ENCODE measurements at places on chromosomes 13 and 19. TPM values are rescaled to one million over a fixed set of nuclear protein-coding genes. Genes with fewer than 3 reads are reported as not detected.

- DNase-seq = no peak
These were observed 1.1 kb downstream of the CDKN2D start for GRCh38 chr19:10567656-10568055.

- DNase-seq = no peak
These were observed 18.2 kb downstream of the EFNB2 start for GRCh38 chr13:106517109-106517847.

- no peak for DNase-seq
These were observed 369.3 kb downstream of the KLF5 start for GRCh38 chr13:73428137-73428536.

- no peak for DNase-seq
These were observed 30.9 kb downstream of the RASA3 start for GRCh38 chr13:114101358-114102130.

DNA sequence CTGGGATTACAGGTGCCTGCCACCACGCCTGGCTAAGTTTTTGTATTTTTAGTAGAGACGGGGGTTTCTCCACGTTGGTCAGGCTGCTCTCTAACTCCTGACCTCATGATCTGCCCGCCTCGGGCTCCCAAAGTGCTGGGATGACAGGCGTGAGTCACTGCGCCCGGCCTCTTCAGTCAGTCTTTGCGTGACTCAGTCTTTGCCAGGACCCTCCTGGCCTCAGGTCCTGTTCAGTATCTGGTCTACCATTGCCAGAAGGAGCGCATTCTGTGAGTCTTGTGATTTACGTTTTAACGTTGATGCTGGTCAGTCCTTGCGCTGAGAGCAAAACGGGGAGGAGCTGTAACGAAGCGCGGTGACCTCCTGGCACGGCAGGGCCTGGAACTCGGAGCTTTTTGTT lies 7.6 kb upstream of the HMG20B start:
- DNase-seq = no peak

- DNase-seq = no peak
These were observed at the start of gene CAPS for GRCh38 chr19:5913739-5914357. Gene CAPS, plus strand, starts transcription at chr19:5914254. Its CDS starts 153 bp downstream, at chr19:5914407.

DNA sequence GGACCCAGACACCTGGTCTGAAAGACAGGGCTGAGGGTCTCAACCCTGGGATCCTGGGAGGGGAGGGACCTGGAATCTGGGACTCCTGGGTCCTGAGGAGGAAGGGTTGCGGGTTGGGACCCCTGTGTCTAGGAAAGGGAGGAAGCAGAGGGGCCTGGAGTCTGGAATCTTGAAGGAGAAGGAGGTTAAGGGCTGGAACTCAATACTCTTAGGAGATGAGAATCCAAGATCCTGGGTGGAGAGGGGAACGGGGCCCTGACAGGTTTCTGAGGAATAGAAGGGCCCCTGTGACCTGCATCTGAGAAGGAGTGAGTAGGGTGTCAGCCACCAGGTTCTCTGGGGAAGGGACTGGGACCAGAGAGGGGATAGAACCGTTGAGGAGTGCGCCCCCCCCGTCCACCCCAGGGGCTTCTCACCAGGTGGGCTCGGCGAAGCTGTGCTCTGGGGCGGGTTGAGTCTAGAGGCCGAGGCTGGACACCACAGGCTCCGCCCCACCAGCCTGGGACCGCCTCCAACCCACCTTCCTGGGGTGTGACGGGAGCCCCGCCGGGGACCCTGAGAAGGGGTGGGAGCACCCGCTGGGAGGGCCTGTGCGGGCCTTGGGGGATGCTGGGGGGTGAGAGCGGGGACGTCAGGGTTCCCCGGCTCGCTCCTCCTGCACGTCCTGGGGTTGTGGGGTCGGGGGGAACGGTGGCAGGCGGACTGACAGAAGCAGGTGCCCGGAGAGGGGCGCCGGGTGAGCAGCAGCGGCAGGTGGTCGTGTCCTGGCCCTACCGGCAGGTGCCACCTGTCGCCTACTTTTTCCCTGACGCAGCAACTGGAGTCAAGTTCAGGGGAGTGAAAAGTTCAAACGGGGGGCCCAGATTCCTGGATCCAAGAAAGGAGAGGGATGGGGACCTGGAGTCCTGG lies at the start of gene MAMSTR:
TSS of gene MAMSTR (minus strand) at position 463 of the 909 bp plus-strand sequence. CDS start 694 bp downstream, outside the sequence.
- peak; percentile 98 for DNase-seq

ZNF296 gene
- not detected for total RNA-seq

ZNF112 gene
- 11.7 TPM for total RNA-seq

ZNF784 gene
- total RNA-seq = 2.7 TPM

LRP3 gene
- total RNA-seq = 32.0 TPM

GRCh38 chr19:7744871-7745650 lies 2.3 kb downstream of the CD209 start:
- DNase-seq = no peak

- no peak for DNase-seq
These were observed 39.5 kb downstream of the RASL11A start for GRCh38 chr13:27309967-27310598.

TEAD2 gene
- 72.1 TPM for total RNA-seq

GRCh38 chr13:76466043-76466442 lies 420.2 kb downstream of the KCTD12 start:
- no peak for DNase-seq

DNA sequence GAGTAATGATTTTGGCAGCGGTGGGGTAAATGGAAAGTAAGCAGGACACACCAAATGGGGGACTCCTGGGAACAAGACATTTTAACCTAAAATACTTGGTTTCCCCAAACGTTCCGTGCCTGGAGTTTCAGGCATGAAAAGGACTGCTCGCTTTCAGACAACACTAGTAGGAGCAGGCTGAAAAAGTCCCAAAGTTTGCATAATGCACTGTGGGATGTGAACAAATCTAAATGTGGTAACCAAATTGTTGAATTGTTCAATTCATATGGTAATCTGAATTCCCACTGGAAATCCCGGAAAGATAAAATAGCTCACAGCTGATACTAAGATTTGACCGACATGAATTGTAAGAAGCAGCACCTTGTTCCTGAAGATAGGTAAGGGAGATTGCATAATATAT lies 467.2 kb upstream of the ARGLU1 start:
- no peak for DNase-seq

All from SJCRH30 (cell line).